ENCODE measurements at places on chromosomes 6 and 20.

GRCh38 chr6:37680668-37681067, 17.0 kb downstream of the MDGA1 start:
- no peak for DNase-seq

GRCh38 chr6:2543321-2543720, 207.4 kb downstream of the MYLK4 start:
- DNase-seq = no peak

- DNase-seq = no peak
These were observed 109.5 kb downstream of the SNX5 start for GRCh38 chr20:17859002-17859615.

DNA sequence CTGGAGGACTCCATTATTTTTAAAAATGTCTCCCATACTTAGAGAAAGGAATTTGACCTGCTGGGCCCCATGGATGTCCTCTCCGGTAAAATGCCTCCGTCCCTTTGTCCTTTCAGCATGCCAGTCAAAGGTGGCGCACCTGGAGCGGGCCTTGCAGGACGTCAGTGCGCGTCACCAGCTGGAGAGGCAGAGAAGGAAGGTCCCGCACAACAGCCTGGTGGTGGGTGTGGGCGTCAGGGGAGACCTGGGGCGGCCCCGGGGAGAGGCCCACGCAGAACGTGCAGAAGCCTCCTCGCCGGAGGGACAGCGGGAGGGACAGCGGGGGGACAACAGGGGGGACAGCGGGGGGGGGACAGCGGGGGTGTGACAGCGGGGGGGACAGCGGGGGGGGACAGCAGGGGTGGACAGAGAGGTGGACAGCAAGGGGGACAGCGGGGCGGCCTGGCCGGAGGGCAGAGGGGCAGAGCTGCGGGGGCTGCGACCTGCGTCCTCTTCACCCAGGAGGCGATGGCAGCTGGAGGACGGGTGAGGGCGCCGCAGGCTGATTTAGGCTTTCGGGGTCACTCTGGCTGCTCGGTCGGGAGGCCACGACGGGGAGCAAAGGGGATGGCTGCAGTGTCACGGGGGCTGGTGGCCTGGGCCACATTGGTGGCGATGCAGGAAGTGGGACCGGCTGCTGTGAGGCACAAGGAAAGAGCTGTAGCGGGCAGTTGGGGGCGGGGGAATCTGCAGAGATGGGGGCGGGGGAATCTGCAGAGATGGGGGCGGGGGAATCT, 859 bp upstream of the KIF25 start:
- no peak for DNase-seq

DNA sequence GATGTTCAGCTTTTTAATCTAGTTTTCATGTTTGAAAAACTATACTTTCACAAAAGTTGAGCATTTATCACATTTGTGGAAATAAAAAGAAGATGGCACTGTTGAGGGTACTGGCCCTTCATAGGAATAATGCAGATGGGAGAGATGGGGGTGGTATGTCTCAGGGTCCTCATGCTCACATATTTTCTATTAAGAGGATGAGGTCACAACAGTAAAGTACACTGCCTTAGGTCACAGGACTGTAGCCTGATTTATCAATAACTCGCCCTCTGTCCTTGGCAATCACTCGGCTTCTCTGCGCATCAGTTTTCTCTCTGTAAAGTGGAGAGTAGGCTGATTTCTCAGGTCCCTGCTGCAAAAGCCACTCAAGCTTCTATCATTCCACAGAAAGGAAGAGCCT, 55.9 kb downstream of the PPP1R3G start:
- DNase-seq = no peak

GRCh38 chr6:134698228-134698627, 251.7 kb downstream of the ALDH8A1 start:
- no peak for DNase-seq

All from memory B cell (primary cell).